Activated naive CD4-positive, alpha-beta T cell treated with anti-CD3 and anti-CD28 coated beads, Interleukin-2, amount 50 U/mL, for 72 hours (primary cell): ENCODE measurements at places on chromosomes 6 and 20. TPM values are rescaled to one million over a fixed set of nuclear protein-coding genes. Genes with fewer than 3 reads are reported as not detected.

The PROKR2 gene
- not detected for total RNA-seq

DNA sequence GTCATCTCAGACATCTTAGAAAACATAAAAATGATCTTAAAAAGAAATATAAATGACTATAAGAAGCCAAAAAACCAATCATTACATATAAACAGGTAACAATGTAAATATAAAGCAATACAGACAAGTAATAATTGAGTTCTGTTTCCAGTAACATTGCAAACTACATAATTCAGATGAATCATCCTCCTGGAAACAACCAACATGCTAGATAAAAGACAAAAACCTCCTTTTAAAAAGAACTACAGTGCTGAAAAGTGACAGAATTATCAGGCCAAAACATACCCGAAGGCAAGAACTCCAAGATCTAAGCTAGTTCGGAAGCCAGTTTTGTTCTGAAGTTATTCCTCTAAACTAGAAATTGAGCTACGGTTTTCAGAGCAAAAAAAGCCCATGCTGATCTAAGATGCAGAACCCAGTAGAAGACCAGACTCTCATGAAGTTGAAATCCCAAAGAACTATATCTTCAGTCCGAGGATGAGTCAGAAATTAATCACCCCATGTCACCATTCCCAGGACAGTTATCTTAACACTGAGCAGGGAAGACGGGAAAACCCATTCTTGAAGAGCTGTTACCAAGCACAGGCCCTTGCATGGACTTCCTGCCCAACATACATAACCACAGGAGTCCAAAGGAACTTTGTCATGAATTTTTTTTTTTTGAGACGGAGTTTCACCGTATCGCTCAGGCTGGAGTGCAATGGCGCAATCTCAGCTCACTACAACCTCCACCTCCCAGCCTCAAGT, 9.8 kb downstream of the PGM3 start:
- DNase-seq: no peak

The ECT2L gene
- total RNA-seq: not detected

- no peak for DNase-seq
Observed at GRCh38 chr6:90249034-90249433, 47.6 kb downstream of the BACH2 start.

The DPPA5 gene
- not detected for total RNA-seq

The RAET1E gene
- 0.11 TPM for total RNA-seq

DNA sequence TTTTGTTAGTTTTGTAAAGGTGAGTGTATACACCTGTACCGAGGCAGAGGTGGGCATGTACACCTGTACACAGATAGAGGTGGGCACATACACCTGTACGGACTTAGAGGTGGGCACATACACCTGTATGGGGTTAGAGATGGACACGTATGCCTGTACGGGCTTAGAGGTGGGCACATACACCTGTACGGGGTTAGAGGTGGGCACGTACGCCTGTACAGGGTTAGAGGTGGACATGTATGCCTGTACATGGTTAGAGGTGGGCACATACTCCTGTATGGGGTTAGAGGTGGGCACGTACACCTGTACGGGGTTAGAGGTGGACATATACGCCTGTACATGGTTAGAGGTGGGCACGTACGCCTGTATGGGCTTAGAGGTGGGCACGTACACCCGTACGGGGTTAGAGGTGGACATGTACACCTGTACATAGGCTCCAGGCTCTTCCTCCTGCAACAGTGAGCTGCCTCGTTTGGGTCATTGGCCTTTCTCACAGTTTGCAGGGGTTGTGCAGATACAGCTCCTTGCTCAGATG, 63.7 kb downstream of the PHACTR3 start:
- DNase-seq: no peak

GRCh38 chr6:119536666-119537065, 187.1 kb upstream of the MAN1A1 start:
- no peak for DNase-seq

The RCAN2 gene
- total RNA-seq: 0.74 TPM

The MAP1LC3A gene
- 1.9 TPM for total RNA-seq

GRCh38 chr6:29527126-29527525, 32.4 kb downstream of the UBD start:
- no peak for DNase-seq

The EPPIN gene
- not detected for total RNA-seq

- DNase-seq: no peak
Observed at GRCh38 chr6:44737341-44737740, 349.8 kb downstream of the CDC5L start.

DNA sequence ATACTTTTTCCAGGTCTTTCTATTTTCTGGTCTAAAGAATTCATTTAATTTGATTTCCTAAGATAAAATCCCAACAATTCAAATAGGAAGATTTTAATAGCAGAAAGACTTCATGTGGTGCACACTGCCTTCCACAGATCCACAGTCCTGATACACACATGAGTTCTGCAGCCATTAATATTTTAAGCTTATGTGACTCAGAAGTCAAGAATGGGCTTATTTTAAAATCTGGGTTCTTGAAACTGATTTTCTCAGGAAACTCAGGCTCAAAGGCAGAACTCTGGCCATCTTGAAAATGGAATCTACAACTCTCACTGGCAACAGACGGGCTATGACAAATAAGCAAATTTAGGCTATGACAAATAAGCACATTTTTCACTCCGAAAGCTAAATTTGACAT, 88.2 kb downstream of the COL12A1 start:
- no peak for DNase-seq

The HCRTR2 gene
- total RNA-seq: not detected

DNA sequence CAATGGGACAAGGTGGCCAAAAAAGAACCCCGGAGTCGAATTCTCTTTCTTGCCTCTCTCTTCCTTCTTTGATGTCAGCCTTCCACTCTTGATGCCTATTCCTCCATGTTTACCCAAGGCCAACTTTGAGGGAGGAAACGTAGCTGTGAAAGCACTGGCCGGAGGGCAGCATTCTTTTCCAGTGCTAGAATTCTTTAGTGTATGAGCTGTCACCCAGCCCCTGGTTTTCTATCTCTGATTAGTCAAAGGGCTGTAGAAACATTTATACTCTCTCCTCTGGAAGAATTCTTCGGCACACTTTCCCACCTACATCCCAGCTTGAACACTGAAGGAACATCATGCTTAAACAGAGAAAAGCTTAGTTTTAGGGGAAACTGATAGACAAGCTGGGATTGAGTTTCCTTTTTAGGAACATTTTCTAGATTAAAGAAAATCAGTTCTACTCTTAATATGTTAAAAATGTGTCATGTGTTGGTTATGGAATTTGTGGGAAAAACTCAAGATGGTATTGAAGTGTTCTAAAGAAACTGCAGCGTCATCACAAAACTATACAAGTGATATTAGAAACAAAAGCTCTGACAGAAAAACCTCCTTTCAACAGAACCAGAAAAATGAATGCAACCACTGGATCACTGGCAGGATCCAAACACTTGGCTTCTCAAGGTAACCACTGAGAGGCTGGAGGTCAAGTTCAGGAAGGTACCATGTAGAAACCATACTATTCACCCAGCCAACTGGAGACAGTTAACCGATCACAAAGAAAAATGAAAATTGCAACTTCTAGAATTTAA, 20.7 kb upstream of the UTRN start:
- no peak for DNase-seq

GRCh38 chr20:15065794-15066193, 728.4 kb upstream of the FLRT3 start:
- DNase-seq: no peak

DNA sequence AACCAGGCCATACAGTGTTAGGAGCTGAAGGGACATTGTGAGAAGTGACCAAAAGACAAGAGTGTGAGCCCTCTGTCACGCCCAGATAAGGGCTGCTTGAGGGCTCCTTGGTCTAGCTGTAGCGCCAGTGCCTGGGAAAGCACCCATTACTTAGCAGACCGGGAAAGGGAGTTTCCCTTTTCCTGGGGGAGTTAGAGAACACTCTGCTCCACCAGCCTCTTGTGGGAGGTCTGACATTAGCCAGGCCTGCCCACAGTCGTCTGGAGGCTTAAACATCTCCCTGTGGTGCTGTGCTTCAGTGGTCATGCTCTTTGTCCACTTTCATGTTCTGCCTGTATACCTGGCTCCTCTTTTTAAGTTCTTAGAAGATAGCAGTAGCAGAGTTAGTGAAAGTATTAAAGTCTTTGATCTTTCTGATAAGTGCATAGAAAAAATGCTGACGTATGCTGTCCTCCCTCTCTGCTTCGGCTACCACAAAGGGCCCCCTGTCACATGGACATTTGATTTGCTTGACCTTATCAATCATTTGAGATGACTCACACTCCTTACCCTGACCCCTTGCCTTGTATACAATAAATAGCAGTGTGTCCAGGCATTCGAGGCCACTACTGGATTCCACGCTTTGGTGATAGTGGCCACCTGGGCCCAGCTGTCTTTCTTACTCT, 201.5 kb upstream of the ECI2 start:
- DNase-seq: no peak

DNA sequence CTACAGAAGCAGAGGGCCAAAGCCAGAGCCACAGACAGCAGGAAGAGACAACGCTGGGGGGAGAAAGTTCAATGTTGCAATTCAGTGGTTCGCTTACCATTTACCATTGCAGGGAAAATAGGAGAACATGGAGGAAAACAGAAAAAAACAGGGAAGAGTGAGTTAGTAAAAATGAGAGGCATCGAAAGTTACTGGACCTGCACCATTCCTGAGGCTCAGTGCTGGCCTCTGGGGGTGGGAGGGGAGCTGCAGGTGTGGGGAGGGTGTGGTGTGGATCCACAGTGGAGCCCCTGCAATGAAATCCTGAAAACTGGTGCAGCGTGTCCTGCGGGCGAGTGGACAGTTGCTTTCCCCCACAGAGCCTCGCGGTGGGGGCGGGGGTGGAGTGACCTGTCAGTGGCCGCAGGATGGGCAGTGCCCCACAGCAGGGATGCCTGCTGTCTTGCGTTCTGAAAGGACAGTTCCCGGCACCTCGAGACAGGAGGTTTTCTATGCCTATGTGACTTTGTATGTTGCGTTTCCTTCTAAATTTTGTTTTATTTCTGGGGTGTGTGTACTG, 5.7 kb downstream of the TMEM181 start:
- no peak for DNase-seq

DNA sequence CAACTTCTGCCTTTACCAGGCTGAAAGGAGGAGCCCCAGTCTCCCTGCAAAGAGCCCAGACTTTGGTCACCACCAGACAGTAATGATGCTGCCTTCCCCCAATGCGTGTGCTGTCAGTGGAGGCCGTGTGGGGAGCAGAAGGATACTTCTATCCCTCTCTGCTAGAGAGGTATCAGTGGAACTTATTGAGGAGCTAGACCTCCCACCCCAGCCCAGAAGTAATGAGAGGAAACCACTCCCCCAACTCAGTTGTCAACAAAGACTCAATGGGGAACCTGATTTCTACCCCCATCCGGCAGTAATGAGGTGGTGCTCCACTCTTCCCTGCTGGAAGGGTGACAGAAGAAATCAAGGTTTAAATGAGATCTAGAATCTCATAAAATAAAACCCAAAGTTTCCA, 4.4 kb upstream of the WFDC8 start:
- no peak for DNase-seq

- DNase-seq: no peak
Observed at GRCh38 chr20:34709831-34710567, 5.9 kb downstream of the TP53INP2 start.

GRCh38 chr6:160124605-160125004, 3.0 kb downstream of the SLC22A1 start:
- no peak for DNase-seq

The CLVS2 gene
- total RNA-seq: not detected

DNA sequence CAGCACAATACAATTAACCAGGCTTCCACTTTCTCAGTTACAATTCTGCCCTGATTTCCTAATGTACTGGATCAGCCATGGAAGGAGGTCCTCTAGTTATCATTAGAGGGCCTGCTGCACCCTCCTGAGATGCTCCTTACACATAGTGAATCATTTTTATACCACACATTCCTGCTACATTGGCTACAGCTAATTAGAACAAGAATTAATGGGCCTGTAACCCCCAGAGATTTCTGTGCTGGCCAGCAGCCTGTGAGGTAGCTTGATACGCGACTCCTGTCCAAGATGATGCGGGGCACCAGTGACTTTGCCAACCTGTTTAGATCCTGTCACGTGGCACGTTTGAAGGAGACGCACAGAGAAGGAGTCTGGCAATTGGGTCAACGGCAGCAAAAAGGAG, 422.8 kb downstream of the EPM2A start:
- DNase-seq: no peak

The PRIM2 gene
- total RNA-seq: 45.5 TPM

DNA sequence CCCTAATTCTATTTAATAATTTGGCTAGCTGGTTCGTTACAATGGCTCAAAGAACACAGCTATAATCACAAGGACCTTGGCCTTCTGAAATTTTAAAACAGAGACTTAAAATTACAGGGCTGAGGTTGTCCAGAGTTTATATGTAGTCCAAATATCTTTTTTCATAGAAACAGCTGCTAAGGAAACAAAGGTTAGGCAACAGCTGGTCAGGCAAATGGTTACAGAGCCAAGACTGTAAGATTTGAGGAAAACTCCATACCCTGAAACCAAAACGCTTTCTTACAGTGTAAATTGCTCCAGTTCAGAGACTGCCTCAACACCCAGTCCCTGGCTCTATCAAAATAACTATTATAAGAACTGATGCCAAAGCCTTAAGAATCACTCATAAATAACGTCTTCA, 9.7 kb upstream of the ARHGAP18 start:
- no peak for DNase-seq

GRCh38 chr6:114272582-114272981, 70.2 kb downstream of the HS3ST5 start:
- no peak for DNase-seq

DNA sequence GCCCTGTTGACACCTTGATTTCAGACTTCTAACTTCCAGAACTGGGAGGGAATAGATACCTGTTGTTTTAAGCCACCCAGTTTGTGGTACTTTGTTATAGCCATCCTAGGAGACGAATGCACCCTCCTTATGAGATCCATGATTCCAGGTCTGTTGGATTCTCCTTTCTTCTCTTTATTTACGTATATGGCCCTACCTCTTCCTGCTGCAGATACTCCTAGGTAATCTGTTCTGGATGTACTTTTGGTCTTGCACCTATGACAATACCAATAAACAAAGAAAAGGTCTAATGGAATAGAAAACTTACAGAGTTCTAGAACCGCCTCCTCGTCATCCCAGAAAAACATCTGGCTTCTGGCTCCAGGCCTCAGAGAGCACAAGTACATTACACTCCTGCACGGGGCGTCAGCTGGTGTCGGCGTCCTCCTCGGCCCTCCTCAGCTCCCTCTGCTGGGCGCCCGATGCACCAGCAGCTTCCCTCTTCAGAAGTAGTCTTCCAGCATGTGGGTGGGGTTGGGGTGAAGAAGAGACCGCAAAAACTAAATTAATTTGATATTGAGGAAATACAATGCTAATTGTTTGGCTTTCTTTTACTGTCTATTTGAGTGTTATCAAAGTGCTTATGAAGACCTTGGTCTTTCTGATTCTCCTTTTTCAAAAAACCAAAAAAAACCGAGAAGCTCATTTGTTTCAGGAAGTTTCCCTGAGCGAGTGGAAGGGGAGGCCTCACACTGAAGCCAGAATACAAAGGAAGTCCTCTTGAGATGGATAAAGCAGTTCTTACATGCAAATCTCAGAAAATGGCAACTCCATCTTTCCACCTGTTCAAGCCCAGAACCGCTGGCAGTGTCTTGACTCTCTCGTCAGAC, 9.7 kb upstream of the ATXN1 start:
- DNase-seq: peak; percentile 68

The SEL1L2 gene
- not detected for total RNA-seq

GRCh38 chr6:68990317-68990716, 355.2 kb downstream of the ADGRB3 start:
- no peak for DNase-seq

- no peak for DNase-seq
Observed at GRCh38 chr6:39765508-39766065, 26.6 kb upstream of the DAAM2 start.

GRCh38 chr6:76057469-76057868, 15.0 kb downstream of the IMPG1 start:
- no peak for DNase-seq
